ENCODE measurements at places on chromosomes 3 and 15.

- peaks cover 7% of the 10 kb centered on the region for H3K4me1 ChIP-seq
- H3K4me3 ChIP-seq: no peak overlapping the region
- no peaks in the 10 kb centered on the region for H3K36me3 ChIP-seq
Observed at GRCh38 chr3:131795390-131796090, 239.3 kb downstream of the CPNE4 start.

- peak overlapping the region; percentile 74 for H3K27ac ChIP-seq
- H3K27me3 ChIP-seq: no peaks in the 10 kb centered on the region
- H3K36me3 ChIP-seq: peaks cover 27% of the 10 kb centered on the region
- H3K4me1 ChIP-seq: peaks cover 85% of the 10 kb centered on the region
- peak overlapping the region; percentile 22 for H3K4me3 ChIP-seq
Observed at GRCh38 chr3:56886314-56886713, 84.6 kb upstream of the ARHGEF3 start.

- no peaks in the 10 kb centered on the region for H3K36me3 ChIP-seq
- H3K27ac ChIP-seq: no peak overlapping the region
- no peaks in the 10 kb centered on the region for H3K4me1 ChIP-seq
- H3K4me3 ChIP-seq: no peak overlapping the region
- H3K27me3 ChIP-seq: peaks cover 4% of the 10 kb centered on the region
Observed at GRCh38 chr3:130414457-130414856, 69.0 kb downstream of the COL6A5 start.

DNA sequence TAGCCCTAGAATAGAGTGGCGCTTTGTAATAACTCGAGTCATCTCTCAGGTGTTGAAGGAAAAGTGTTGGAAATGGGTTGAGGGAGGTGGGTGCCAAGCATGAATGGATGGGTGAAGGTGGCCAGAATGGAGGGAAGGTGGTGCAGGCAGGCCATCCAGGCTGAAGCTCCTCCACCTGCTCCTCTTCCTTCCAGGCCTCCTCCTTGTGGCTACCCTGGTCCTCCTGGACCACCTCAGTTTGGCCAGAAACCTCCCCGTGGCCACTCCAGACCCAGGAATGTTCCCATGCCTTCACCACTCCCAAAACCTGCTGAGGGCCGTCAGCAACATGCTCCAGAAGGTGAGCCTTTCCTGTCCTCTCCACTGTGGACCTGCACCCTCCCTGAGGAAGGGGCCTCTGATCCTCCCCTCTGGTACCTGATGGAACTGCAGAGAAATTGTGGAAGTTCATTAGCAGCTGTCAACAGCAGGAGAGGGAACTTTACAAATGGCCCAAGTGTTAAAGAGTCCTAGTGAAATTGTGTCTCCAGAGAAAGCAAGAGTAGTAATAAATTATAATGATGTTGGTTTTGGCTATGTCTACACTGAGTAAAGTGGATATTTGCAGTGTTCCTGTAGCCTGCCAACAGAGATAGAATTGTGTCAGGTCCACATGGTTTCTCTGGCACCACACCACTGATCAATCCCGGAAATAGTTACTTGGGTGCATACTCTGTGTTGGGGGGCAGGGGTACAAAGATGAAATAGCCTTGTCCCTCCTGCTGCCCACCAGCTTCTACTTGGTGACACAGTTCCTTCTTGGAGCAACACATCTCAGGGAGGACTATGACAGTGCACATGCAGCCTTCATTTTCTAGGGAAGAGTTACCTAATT lies 1.6 kb downstream of the IL12A start:
- H3K27me3 ChIP-seq: no peaks in the 10 kb centered on the region
- no peak overlapping the region for H3K27ac ChIP-seq
- H3K36me3 ChIP-seq: no peaks in the 10 kb centered on the region
- H3K4me3 ChIP-seq: no peak overlapping the region
- no peak for DNase-seq

GRCh38 chr3:195102609-195103467 lies 168.1 kb downstream of the XXYLT1 start:
- H3K27me3 ChIP-seq: no peaks in the 10 kb centered on the region
- H3K4me1 ChIP-seq: peaks cover 14% of the 10 kb centered on the region
- H3K27ac ChIP-seq: no peak overlapping the region
- no peaks in the 10 kb centered on the region for H3K36me3 ChIP-seq

GRCh38 chr15:29018120-29018805 lies 132.5 kb downstream of the APBA2 start:
- H3K27me3 ChIP-seq: no peaks in the 10 kb centered on the region
- peaks cover 41% of the 10 kb centered on the region for H3K4me1 ChIP-seq
- no peak overlapping the region for H3K4me3 ChIP-seq
- H3K27ac ChIP-seq: peak overlapping the region; percentile 68

GRCh38 chr15:66611257-66612053 lies 45.7 kb upstream of the LCTL start:
- no peak overlapping the region for H3K27ac ChIP-seq
- no peaks in the 10 kb centered on the region for H3K27me3 ChIP-seq
- no peaks in the 10 kb centered on the region for H3K36me3 ChIP-seq

GRCh38 chr15:81752546-81752942 lies 293.3 kb downstream of the MEX3B start:
- H3K36me3 ChIP-seq: no peaks in the 10 kb centered on the region
- peaks cover 7% of the 10 kb centered on the region for H3K4me1 ChIP-seq
- peaks cover 9% of the 10 kb centered on the region for H3K27me3 ChIP-seq
- no peak overlapping the region for H3K27ac ChIP-seq
- no peak for DNase-seq

- no peaks in the 10 kb centered on the region for H3K36me3 ChIP-seq
- no peak overlapping the region for H3K27ac ChIP-seq
- H3K4me3 ChIP-seq: no peak overlapping the region
- H3K4me1 ChIP-seq: no peaks in the 10 kb centered on the region
Observed at GRCh38 chr15:62913246-62913645, 129.3 kb upstream of the TPM1 start.

DNA sequence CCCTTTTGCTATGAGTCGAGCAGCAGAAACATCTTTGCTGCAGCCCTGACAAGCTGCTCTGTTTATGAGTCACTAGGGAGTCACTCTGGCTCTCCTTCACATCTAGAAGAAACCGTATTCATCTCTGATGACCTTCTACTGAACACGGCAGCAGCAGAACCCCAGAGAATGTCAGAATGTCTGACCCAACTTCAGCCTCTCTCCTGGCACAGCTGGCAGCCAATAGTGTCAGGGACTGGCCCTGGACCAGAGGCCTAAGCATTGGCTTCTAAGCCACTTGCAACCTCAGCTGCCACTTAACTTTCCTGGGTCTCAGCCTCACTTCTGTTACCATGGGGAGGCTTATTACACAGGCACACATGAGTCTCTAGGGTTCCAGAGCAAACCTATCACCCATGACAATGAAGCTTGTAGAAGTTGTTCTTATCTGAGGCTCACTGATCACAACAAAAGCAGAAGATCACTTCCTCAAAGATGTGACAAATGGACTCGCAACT lies 184.1 kb upstream of the TLE3 start:
- no peak overlapping the region for H3K27ac ChIP-seq
- DNase-seq: no peak
- H3K36me3 ChIP-seq: no peaks in the 10 kb centered on the region
- no peaks in the 10 kb centered on the region for H3K27me3 ChIP-seq
- peaks cover 11% of the 10 kb centered on the region for H3K4me1 ChIP-seq
- no peak overlapping the region for H3K4me3 ChIP-seq

- H3K4me1 ChIP-seq: peaks cover 4% of the 10 kb centered on the region
- H3K36me3 ChIP-seq: peaks cover 16% of the 10 kb centered on the region
- H3K27me3 ChIP-seq: no peaks in the 10 kb centered on the region
- H3K27ac ChIP-seq: no peak overlapping the region
- DNase-seq: no peak
Observed at GRCh38 chr3:61110576-61110975, 140.7 kb downstream of the FHIT start.

DNA sequence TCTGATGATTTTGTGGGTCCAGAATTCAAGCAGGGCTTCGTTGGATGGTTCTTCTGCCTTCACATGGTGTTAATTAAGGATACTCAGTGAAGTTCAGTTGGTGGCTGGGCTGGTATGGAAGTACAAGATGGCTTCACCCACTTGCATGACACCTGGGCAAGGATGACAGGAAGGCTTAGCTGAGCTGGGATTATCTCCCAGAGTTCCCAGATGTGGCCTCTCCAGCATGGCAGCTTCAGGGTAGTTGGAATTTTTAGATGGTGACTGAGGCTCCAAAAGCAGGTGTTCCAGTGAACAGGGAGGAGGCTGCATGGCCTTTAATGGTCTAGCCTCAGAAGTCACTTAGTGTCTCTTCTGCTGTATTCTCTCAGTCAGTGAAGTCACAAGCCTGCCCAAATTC lies 135.5 kb downstream of the THRB start:
- no peaks in the 10 kb centered on the region for H3K4me1 ChIP-seq
- H3K27ac ChIP-seq: no peak overlapping the region
- H3K27me3 ChIP-seq: no peaks in the 10 kb centered on the region
- H3K4me3 ChIP-seq: no peak overlapping the region
- H3K36me3 ChIP-seq: no peaks in the 10 kb centered on the region
- DNase-seq: no peak

DNA sequence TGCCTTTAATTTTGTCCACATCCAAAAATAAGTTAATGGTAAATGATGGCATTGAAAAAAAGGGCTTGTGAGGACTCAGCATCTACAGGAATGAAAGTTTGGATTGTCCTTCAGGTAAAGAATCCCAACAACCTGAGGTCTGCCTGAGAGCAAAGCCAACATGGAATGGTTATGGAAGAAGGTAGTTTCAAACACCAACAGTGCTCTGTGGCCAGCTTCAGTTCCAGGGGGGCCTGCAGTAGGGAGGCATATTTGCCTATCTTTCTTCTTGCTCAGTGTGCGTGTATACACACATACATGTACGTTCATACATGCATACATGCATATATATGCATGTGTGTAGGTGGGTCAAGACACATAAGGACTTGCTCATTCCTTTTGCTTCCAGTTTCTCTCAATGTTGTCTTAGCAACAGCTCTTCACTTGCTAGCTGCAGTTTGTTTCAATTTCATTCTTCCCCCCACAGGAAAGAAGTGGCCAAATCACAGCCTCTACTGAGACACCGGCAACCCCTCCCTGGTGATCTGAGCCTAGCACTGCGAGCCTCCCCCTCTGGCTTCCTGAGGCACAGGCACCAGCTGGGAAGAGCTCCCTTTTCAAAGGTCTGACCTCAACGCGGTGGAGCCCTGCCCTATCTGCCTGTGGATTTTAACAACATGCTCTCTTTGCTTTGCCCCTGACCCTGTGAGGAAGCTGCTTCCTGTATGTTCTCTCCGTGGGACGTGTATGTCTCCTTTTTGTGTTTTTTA lies 146.2 kb downstream of the KLF13 start:
- H3K27ac ChIP-seq: peak overlapping the region; percentile 95
- peak overlapping the region; percentile 79 for H3K4me3 ChIP-seq
- DNase-seq: peak; percentile 67
- peaks cover 50% of the 10 kb centered on the region for H3K4me1 ChIP-seq
- peaks cover 29% of the 10 kb centered on the region for H3K36me3 ChIP-seq

DNA sequence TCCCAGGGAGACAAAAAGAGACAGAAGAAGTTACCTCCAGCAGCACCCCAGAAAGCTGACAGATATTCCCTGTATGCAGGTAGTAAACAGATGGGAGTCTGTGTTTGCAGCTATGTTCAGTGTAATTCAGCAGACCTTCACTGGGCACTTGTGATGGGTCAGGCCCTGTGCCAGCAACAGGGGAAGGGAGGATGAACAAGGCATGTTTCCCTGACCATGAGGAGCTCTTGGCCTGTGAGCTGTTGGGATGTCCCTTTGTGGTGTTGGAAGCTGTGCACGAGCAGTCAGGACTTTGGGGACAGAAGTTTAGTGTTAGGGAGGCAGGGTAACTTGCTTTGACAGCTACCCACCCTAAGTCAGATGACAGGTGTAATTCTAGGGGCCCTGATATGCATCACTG lies 106.0 kb upstream of the TRIM42 start:
- H3K4me3 ChIP-seq: no peak overlapping the region
- no peaks in the 10 kb centered on the region for H3K27me3 ChIP-seq
- H3K4me1 ChIP-seq: peaks cover 2% of the 10 kb centered on the region

DNA sequence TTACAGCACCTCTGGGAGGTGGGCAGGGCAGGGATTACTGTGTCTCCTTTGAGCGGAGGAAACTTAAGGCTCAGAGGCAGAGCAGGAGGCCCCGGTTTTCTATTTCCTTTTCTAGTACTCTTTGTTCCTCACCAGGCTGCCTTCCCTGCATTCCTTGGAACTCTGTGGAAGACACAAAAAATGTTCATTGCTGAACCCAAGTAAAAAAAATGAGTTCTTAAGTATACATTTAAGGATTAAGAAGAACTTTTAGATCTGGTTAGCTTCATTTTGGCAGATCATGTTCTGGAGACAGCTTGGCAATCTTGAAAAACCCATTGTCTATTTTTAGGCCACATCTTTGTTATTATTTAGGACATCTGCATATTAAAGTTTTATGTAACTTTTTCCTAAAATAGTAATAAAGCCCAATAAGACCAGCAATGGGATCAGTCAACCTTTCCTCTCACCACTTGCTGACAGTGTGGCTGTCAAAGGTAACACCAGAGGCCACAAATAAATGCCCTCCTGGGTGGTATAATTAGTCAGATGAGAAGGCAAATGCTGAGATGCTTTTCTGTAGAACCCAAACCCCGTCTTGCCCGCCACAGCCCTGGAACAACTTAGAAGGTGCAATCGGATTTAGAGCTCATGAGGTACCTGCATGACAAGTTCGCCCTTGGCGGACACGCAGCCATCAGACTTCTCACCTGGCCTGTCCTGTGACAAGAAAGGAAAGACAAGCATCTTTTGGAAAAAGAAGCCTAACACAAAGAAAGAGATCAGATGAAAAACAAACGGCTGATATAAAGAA lies 97.2 kb downstream of the DGKG start:
- H3K27me3 ChIP-seq: no peaks in the 10 kb centered on the region
- peaks cover 6% of the 10 kb centered on the region for H3K4me1 ChIP-seq
- no peak for DNase-seq

GRCh38 chr3:133828576-133829309 lies 23.1 kb downstream of the SRPRB start:
- no peak overlapping the region for H3K27ac ChIP-seq
- H3K4me1 ChIP-seq: no peaks in the 10 kb centered on the region
- H3K27me3 ChIP-seq: no peaks in the 10 kb centered on the region
- H3K4me3 ChIP-seq: no peak overlapping the region
- no peak for DNase-seq

DNA sequence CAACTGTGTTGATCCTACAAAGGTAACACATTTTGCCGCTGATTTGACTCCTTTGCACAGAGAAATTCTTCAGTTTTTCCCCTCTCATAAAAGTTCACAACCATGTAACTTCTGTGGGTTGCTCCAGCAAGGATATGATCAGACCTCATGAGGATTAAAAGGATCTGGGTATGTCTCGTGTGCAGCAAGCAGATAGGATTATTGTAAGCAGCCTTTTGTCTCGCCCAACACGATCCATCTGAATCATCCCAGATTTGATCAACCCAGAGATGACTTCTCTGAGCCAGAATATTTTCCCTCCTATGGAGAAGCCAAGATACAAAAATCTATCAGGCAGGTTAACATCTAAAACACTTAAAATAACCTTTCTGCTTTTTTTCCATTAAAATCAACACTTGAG lies 12.8 kb upstream of the BNIP2 start:
- no peak for DNase-seq
- H3K4me1 ChIP-seq: no peaks in the 10 kb centered on the region
- no peaks in the 10 kb centered on the region for H3K36me3 ChIP-seq
- no peak overlapping the region for H3K4me3 ChIP-seq

DNA sequence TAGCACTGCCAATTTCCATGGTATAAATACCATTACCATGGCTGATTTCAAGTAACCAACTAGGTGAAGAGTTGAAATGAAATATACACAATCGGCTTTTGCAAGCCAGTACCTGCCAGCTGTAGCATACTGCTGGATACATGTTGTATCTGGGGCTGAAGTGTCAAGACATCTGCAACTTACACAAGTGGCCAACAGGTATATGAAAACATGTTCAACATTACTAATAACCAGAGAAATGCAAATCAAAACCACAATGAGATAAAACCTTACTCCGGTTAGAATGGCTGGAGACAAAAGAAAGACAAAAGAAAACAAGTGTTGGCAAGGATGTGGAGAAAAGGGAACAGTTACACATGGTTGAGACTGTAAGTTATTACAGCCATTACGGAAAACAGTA lies 11.6 kb downstream of the ATOSA start:
- no peaks in the 10 kb centered on the region for H3K27me3 ChIP-seq
- DNase-seq: no peak
- no peak overlapping the region for H3K4me3 ChIP-seq
- H3K4me1 ChIP-seq: peaks cover 14% of the 10 kb centered on the region
